ENCODE measurements at places on chromosomes 12 and 14.
A peak's percentile ranks its signal among the peaks of the same experiment; 100 is the strongest.

DNA sequence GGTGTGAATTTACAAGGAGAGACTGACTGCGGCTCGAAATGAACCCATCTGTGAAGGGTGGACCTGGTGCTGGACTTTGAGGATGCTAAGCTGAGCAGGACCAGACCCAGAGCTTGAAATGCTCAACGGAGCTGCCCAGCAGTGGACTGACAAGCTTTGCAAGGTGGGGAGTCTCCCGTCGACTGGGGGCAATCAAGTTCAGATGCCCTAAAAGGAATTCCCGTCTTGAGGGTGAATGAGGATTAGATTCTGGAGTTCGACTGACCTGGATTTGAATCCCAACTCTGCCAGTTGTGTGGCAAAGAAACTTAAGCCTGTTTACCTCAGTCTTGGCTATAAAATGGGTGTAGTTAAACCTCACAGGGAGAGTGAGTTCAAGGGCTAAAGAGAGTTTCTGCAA is 204.4 kb upstream of the LHX5 start:
- no peak for DNase-seq

DNA sequence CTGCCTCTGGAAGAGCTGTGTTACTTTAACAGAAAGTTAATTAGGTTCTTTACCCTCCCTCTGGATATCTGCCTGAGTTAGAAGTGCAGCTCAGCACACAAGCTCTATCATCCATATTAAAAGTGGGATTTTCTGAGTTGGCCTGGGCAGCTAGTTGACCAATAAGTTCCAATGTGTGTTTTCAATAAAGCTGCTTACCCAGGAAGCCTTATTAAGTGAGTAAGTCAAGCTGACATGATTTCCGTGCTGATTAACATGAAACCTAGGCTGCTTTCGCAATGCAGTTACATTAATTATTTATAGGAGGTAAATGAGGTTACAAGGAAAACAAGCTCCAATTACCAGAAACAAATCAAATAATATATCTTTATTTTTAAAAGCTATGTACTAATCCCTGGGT is 4.8 kb downstream of the NEUROD4 start:
- DNase-seq: no peak

DNA sequence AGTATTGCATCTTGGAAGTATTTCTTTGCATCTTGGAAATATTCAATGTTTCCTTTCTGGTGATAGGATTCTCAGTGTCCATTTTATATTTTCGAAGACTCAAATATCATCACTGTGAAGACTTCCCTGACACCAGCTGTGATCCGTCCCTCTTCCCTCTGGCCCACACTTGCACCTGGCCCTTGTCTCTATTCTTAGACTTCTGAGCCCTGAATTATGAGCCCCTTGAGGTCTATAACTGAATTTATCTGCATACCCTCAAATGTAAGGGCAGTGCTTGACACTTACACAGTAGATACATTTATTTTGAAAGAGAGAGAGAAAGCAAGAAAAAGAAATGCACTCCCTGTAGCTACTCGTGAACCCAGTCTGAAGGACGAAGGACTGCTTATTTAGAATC is 376.7 kb downstream of the ZFP36L1 start:
- no peak for DNase-seq

DNA sequence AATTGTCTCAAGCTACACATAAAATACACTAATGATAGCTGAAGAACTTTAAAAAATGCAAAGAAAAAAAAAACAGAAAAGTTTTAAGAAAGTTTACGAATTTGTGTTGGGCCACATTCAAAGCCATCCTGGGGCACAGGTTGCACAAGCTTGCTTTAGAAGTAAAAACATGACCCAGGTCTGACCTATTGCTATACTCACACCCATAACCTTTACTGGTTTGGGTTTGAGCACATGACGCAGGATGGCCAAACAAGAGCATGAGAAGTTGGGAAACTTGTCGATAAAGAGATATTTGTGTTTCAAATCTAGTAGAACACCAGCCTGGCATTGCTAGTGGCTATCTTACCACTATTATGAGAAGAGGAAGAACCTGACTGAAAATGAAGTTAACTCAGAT is 143.7 kb downstream of the NOVA1 start:
- DNase-seq: no peak

GRCh38 chr12:131266591-131267467 is 313.1 kb downstream of the ADGRD1 start:
- DNase-seq: no peak

DNA sequence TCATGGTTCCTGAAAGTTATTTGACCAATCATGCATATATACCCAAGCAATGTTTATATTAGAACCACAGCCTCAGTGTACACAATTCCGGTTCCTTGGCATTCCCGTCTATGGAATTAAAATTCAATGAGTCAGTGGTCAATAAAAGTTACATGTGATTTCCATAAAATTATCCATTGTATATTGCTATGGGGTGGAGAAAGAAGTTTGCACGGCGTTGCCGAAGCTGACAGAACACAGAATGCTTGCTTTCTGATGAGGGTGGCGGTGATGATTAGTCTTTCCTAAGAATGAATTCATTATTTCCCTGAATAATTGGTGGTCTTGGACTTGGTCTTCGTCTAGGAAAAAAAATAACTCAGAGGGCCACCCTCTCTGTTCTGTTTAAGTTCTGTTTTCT is 214.1 kb downstream of the ANO2 start:
- DNase-seq: no peak

GRCh38 chr14:68661226-68662225 is 131.3 kb downstream of the ZFP36L1 start:
- peak; percentile 75 for DNase-seq

DNA sequence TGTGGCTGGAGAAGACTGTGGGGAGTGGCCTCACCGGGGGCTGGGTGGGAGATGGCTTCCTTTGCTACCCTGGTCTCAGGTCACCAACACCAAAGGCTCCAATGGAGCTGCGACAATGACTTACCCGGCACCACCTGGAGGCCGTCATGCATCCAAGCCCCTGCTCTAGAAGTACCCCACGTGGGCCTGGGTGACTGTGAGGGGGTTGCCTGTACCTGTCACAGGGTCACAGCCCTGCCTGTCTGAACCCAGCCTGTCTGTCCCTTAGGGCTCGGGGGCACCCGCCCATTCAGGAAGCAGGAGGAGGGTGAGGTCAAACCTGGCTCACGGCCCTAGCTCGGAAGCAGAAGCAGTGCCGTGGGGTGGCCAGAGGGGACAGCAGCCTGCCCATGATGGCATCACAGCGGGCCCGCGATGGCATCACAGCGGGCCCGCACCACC is 18.9 kb downstream of the ABCB9 start:
- peak; percentile 54 for DNase-seq

DNA sequence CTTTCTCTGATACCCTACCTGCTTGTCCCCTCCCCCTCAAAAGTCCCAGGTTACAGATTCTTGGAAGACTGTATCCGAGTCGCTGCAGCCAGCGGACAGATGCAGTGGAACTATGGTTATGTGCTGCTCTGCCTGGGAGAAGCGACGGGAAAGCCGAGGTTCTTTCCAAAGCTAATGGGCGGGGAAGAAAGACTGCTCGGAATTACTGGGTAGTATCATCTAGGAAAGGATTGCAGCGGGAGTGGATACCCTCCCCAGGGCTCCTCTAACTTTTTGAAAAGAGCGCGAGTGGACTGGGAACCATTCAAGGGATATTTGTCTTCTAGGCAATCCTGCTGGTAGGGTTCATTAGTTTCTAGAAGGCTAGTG is 1.4 kb downstream of the PTHLH start:
- no peak for DNase-seq

GRCh38 chr14:77040741-77041653 is 12.5 kb upstream of the IRF2BPL start:
- DNase-seq: peak; percentile 76

DNA sequence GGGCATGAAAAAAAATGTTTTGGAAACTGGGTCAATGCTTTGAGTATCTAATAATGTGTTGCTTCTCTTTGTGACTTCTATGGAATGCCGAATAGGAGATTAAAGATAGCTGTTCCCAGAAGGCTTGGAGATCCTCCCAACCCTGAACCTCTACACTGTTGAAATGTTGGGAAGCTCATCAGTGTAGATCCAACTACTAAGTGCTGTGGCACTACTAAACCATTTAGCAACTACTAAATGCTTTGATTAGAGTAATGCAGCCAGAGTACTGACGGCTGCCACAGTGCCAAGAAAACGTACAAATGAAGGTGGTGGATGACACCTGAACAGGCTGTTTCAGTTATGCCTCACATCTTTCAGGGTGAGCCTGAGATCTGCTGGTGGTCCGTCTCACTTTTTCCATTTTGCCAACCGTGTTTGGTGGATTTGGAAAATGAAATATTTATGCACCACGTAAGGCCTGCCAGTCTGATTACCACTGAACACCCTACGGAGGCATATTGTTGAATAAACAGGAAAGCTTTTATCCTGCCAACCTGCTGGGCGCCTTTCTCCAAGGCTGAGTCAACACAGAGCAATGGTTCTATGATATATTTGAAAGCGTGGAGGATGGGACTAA is 938.0 kb upstream of the FLRT2 start:
- DNase-seq: no peak

GRCh38 chr12:10690906-10691305 is 17.1 kb upstream of the STYK1 start:
- no peak for DNase-seq

DNA sequence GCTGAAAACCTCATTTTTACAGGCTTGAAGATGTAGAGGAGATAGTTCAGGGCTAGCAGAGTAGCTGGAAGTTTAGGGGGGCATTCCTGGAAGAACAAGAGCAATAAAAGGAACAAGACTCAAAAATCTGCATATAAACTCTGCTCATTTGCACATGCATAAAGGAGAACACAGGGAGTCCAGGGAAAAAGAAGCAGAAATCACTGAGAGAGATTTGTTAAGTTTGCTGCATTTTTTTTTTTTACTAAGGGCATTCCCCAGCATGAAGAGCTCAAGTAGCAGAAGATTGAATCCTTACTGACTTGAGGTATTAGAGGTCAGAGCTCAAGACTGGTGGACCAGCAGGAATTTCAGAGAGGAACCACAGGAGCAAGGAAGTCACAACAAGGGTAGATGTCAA is 28.2 kb upstream of the BCL11B start:
- no peak for DNase-seq

DNA sequence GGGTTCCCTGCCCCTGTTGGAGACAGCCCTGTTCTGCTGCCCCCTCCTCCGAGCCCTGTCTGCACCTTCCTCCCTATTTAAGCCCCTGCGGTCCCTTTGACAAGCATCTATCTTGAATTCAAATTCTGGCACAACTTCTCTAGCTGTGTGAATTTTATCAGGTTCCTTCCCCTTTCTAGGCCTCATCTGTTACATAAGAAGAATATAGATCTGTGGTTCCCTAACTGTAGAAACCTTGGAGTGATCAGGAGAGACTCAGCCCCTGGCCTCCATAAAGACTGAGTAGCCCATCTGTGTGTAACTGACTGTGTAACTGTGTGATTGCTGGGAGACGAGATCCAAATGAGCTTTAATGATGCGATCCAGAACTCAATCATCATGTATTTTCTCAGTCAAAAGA is 13.0 kb upstream of the RACGAP1 start:
- DNase-seq: no peak

GRCh38 chr14:55438066-55438683 is 2.2 kb downstream of the TBPL2 start:
- DNase-seq: peak; percentile 66

GRCh38 chr12:18837025-18837424 is 99.1 kb downstream of the CAPZA3 start:
- no peak for DNase-seq

DNA sequence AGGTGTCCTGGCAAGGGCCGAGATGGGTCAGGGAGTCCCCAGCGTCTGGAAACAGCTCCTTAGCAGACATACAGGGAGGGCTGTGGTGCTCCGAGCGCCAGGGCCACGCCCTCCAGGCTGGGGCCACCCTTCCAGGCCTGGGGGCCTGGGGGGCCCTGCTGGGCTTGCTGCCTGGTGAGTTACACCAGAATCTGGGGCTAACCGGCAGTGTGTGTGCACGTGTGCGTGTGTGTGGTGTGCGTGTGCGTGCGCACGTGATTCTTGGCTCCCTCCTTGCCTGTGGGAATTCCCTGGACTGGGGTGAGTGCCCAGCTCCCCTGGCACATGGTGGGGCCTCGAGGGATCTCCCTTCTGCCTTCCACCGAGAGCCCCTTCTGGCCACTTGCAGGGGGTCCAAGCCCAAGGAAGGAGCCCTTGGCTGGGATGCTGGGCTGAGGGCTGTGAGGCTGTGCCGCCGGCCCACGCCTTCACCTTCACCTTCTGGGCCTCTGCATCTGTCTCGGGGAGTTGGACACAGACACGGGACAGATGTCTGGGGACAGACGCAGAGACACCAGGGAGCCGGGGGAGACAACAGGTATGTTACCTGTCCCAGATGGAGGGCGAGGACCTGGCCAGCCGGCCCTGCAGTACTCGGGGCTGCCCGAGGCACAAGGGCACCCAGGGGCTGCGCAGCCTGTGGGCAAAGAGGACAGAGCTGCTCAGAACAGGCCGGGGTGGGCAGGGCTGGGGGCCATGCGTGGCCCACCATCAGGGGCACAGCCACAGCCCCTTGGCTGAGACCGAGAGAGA is 37.2 kb downstream of the BEGAIN start:
- DNase-seq: no peak

GRCh38 chr12:58387199-58387598 is 445.8 kb downstream of the ATP23 start:
- peak; percentile 17 for DNase-seq

GRCh38 chr14:60085085-60085484 is 6.6 kb upstream of the PCNX4 start:
- no peak for DNase-seq

- no peak for DNase-seq
Observed at GRCh38 chr12:76236640-76237039, 111.6 kb downstream of the BBS10 start.

DNA sequence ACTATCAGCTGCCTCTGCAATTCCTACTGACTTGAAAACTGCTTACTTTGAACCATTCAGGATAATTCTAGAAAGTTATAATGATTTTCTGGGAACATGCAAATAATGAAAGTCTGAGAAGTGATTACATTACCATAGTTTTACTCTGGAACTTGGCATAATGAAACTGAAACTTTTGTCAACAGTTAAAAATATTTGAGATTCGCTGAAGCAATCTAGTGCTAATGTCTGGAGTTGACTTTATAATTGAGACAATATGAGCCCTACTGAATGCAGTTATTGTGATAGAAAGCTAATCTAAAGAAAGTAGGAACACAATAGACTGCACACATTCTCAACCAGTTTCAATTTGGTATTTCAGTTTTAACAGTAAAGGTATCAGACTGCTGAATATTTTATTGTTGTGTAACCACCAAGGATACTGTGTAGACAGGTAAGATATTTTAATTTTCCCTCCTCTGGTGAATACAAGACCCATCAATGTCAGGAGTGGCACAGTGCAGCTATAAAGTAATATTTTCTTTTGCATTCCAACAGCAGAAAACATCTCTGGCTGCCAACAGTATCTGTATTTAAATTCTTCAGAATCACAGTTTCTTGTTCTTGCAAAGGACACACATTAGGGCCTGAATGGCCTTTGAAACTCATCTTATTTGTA is 483.5 kb downstream of the ATP23 start:
- no peak for DNase-seq

GRCh38 chr14:69685716-69686115 is 74.3 kb downstream of the SUSD6 start:
- no peak for DNase-seq

GRCh38 chr14:74964787-74965485 is 9.5 kb upstream of the PGF start:
- DNase-seq: no peak

GRCh38 chr12:80937391-80938238 is at the start of gene LIN7A:
LIN7A (minus strand) TSS chr12:80937934; CDS start chr12:80937722, 212 bp downstream.
- peak; percentile 8 for DNase-seq

Data from SW480 (cell line).